Vein endothelial cell (primary cell): ENCODE measurements at places on chromosomes 1 and 21. TPM values are rescaled to one million over a fixed set of nuclear protein-coding genes. Genes with fewer than 3 reads are reported as not detected.

CCDC185 gene
- not detected in 2 replicates for total RNA-seq

ATP1A2 gene
- total RNA-seq: not detected in 2 replicates

STRIP1 gene
- 46.4 and 53.3 TPM in 2 replicates for total RNA-seq

CDA gene
- total RNA-seq: 0.98 TPM in 1 of 2 replicates, not detected in the other
